ENCODE measurements at places on chromosomes 11 and 22.

DNA sequence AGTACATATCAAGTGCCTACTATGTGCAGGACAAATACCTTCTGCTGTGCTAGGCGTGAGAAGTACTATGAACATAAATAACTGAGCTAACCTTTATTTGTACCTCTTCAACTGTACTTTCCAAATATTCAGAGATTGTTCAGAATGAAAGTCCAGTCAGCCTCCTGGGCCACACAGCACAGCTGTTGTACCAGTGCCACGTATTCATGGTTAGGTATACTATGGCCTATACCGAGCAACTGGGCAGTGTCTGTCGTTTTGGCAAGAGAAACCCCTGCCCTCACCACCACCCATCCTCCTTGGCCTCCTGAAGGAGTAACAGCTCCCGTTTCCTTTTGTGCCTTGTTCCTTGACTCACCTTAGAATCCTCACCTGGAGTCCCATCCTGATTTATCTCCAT lies 53.0 kb downstream of the RASSF10 start:
- no peak for DNase-seq

- DNase-seq = peak; percentile 23
Measured at GRCh38 chr11:112962579-112963367, 1.6 kb downstream of the NCAM1 start.

- no peak for DNase-seq
Measured at GRCh38 chr11:129767827-129768226, 47.8 kb upstream of the TMEM45B start.

DNA sequence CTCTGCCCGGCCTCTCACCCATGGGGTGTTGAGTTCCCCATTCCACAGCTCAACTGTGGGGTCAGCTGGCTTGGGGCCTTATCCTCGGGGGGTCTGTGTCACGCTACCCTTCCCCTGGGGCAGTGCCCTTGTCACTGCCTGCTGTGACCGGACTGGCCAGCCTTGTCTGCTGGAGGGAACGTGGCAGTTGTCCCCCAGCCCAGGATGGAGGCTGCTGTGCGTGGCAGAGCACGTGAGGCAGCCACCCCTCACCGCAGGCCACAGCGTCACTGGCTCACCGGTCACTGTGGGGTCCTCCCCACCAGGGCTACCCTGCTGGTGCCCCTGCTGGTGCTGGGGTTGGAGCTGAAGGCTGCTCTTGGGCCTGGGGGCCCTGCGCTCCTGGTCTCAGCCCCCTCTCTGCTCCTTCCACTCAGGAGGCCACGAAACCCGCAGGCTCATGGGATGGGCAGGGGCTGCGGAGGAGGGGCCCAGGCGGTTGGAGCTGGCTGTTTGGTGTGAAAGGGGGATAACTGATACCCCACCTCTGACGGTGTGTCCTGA lies 13.4 kb downstream of the BRSK2 start:
- no peak for DNase-seq

GRCh38 chr11:2664791-2665525 lies 34.8 kb downstream of the KCNQ1OT1 start:
- no peak for DNase-seq

GRCh38 chr11:101584129-101584515 lies 315 bp upstream of the TRPC6 start:
- no peak for DNase-seq

DNA sequence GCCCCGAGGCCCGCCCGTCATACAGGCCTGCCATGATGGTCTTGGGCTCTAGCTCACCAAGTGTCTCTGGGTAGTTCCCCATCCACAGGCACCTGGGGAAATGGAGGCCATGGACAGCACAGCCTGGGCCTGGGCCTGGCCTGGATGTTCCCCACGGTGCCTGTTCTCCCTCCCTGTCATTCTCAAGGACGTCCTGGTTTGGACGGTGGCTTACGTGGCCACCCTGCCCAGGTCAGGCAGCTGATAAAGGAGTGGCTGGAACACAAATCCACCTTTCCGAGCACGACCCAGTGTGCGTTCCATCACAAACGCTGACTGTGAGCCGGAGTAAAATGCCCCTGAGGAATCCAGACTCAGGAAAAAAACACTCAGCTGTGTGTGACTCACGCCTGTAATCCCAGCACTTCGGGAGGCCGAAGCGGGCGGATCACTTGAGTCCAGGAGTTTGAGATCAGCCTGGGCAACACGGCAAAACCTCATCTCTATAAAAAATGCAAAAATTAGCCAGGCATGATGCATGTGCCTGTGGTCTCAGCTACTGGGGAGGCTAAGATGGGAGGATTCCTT lies 41.2 kb upstream of the TESMIN start:
- DNase-seq = no peak

DNA sequence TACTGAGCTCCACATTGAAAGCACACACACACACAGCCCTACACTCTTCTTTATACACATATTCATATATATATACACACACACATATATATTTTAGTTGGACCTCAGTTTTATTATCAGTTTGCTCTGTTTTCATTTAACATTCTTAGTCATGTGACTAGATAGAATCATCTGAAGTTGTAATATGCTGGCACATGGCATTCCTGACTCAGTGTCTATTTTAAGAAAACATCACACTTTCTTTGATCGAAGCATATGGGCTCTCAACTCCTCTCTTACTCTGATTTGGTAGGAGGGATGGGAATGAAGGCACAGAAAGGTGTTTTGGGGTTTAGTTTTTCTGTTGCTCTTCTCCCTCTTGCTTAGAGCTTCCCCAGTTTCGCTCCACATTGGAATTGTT lies 24.8 kb downstream of the AMOTL1 start:
- DNase-seq = no peak

DNA sequence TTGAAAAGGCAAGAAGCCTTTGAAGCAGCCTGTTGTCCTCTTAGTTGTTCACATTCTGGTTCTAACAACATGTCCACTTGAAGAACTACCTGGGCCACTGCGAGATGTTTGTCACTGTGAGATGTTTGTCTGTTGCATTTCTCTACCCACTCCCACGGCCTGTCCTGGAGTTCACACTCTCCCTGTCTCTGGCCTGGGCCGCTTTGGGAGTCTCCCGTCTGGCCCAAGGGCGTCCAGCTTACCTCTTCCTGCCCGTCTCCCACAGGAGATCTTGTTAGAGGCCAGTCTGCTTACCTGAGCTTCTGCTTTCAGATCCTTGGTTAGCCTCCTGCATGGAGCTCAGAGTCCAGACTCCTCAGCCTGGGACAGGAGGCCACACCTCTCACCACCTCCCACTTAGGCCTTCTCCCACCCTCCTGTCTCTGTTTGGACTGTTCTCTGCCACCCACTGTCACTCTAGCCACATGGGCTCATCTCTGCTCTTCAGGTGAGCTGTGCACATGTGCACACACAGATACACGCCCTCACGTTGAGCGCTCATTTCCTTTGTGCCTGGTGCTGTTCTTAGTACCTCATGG lies 66.0 kb downstream of the TBC1D22A start:
- DNase-seq = no peak

- DNase-seq = no peak
Measured at GRCh38 chr11:63445720-63446119, 45.2 kb downstream of the PLAAT5 start.

DNA sequence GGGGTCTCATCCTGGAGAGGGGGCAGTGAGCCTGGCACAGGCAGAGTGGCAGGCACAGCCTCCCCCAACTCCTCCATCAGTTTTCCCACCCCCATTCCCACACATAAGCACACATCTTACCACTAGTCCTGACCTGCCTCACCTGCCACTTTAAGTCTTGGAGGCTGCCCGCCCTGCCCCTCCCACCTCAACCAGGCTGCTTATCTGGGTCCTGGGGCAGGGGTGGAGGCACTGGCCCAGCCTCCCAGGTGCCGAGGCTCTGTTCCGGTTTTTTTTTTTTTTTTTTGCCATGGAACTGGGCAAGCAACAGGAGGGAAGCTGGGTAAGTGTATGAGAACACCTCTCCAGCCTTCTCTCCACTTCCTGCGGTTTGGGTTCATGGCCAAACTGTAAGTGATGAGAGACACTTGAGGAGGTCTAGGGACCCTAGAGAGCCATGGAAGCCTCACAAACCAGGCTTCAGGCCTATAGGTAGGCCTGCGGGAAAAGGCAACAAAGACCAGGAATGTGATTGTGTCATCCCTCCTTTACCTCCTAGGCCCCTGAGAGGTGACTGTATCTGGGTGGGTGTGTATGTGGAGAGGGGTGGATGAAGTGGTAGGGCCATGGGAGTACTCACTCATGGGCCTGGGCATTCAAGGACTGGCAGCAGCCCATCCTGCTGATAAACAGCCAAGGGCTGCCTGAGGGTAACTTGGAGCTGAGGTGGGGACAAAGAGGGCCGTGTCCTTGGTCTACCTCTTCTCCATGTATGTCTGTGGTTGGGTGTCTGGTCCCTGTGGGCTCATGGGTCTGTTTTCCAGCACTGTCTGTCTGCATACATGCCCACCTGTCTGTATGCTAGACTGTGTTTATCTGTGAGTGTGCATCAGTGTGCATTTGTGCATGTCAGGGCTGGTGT lies 22.6 kb downstream of the PHLDB1 start:
- no peak for DNase-seq
